ENCODE measurements at places on chromosomes 3 and 15.

DNA sequence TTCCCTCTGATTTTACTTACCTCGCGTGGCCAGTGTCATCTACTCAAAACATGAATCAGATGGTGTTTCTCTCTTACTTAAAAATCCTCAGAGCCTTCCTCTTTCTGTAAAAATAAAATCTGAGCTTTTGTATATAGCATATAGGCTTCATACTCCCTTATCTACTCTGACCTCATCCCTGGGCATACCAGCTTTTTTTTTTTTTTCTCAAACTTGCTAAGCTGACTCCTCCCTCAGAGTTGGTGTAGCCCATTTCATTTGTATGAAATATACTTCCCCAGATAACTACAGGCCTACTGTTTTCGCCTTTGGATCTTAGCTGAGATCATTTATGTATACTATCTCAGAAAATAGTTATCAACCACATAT lies 648.9 kb upstream of the ALCAM start:
- no peak for DNase-seq

DNA sequence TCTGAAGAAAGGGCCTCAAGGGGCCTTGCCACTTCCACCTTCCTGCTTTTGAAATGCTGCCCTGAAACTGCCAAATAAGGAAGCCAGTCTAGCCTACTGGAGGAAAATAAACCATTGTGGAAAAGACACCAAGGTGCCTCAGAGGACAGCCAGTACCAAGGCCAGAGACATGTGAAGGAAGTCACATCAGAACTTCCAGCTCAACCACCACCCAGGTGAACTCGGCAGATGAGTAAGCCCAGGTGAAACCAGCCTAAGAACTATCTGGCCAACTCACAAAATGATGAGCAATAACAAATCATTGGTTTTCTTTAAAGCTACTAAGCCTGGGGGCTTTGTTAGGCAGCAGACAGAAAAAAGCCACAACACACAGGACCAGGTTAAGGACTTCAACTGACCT lies 103.0 kb downstream of the MAGI1 start:
- DNase-seq, result no peak

DNA sequence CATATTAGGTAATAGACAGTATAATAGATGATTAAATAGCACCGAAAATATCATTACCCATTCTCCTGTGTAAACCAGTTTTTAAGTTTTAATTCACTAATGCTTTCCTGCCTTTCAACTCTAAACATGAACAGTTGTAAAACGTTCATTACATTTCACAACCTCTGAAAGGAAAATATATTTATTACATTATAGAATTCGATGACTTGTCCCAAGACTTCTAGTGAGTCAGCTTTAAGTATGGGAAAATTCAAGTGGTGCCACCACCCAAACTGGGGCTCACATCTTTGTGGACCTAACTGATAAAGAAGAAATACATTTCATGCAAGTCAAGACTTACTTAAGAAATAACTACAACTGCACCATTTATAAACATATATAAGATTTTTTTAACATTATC lies 2.0 kb downstream of the TRIM59 start:
- no peak for DNase-seq

- no peak for DNase-seq
These were observed 83.1 kb upstream of the PRR20G start for GRCh38 chr3:127370906-127371305.

- DNase-seq, result peak; percentile 63
These were observed 610 bp upstream of the SATB1 start for GRCh38 chr3:18425641-18426257.

DNA sequence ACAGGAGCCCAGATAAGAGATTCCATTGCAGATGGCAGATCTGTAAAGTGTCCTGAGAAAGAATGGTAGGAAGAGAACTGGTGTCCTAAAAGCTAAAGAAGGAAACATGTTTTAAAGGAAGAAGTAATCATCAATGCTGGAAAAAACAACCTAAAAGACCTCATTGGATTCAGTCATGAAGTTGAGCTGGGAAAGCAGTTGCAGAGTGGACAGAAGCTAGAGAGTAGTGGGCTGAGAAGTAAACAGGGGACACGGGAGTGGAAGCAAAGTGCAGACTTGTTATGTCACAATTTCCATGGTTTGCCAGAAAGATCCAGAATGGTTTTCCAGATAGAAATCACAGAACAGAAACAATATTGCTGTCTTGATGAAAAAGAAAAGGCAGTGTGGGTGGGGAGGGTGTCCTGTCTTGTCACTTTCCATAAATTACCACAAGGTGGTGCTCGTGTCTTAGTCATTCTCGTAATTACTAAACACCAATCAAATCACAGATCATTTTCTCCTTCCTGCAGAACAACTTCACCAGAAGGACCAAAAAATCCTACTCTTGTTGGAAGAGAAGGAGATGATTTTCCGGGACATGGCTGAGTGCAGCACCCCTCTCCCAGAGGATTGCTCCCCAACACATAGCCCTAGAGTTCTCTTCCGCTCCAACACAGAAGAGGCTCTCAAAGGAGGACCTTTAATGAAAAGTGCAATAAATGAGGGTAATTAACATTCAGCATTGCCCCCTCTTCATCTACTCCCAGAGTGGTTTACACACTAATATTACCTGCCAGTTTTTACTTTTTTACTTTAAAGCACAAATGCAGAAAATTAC lies 64.5 kb downstream of the KLHL25 start:
- no peak for DNase-seq

- no peak for DNase-seq
These were observed 4.5 kb downstream of the SERPINI2 start for GRCh38 chr3:167469381-167469780.

- DNase-seq, result no peak
These were observed 768 bp downstream of the UBXN7 start for GRCh38 chr3:196431181-196432136.

GRCh38 chr3:197218210-197218609 lies 80.2 kb downstream of the DLG1 start:
- DNase-seq, result no peak

DNA sequence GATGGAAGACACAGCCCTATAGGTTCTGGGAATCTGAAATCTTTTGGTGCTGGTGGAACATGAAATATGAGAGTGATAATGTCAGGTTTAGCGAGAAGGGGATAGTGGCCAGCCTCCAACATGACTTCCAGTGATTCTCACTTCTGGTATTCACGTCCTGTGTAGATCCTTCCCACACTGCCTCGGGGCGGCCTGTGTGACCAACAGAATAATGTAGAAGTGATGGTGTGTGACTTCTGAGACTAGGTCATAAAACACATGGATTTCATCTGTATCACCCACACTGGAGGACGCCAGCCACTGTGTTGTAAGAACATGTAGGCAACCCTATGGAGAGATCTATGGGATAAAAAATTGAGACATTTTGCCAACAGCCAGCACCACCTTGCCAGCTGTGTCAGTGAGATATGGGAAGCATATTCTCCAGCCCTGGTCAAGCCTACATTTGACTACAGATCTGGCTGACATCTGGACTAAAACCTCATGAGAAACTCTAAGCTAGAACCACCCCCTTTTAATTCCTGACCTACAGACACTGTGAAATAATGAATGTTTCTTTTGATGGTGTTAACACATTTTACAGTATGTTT lies 25.5 kb upstream of the NUDT16 start:
- no peak for DNase-seq

- DNase-seq, result no peak
These were observed 179.6 kb upstream of the THRB start for GRCh38 chr3:24674261-24674660.

DNA sequence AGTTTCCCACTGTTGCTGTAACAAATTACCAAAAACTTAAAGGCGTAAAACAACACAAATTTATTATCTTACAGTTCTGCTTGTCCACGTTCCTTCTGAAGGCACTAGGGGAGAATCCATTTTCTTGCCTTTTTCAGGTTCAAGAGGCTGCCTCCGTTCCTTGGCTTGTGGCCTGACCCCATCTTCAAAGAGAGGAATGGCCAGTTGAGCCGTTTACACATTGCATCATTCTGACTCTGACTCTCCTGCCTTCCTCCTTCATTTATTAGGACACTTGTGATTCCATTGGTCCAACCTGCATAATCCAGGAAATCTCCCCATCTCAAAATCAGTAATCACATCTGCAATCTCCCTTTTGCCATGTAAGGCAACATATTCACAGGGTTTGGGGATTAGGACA lies 122.7 kb upstream of the BHLHE40 start:
- DNase-seq, result no peak

- no peak for DNase-seq
These were observed 63.0 kb downstream of the KCNAB1 start for GRCh38 chr3:156183396-156183795.

DNA sequence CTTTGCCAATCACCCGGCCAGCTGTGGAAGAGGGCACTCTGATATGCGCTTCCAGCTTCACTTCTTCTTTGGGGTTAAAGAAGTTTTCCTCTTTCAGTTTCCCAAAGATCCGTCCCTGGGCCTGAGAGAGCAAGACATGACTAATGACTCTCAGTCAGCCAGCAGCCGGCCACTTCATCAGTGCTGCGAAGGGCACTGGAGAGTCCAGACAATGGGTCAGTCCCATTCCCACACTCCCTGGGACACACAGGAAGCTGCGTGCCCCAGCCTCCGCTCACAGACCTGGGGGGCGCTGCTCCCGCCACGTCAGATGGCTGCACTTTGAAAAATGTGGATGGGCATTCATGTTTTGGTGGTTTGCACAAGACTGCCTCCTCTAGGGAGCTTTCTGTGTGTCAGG lies 63.3 kb downstream of the SENP2 start:
- no peak for DNase-seq

GRCh38 chr3:183182732-183183610 lies 20.4 kb upstream of the LAMP3 start:
- DNase-seq, result no peak

DNA sequence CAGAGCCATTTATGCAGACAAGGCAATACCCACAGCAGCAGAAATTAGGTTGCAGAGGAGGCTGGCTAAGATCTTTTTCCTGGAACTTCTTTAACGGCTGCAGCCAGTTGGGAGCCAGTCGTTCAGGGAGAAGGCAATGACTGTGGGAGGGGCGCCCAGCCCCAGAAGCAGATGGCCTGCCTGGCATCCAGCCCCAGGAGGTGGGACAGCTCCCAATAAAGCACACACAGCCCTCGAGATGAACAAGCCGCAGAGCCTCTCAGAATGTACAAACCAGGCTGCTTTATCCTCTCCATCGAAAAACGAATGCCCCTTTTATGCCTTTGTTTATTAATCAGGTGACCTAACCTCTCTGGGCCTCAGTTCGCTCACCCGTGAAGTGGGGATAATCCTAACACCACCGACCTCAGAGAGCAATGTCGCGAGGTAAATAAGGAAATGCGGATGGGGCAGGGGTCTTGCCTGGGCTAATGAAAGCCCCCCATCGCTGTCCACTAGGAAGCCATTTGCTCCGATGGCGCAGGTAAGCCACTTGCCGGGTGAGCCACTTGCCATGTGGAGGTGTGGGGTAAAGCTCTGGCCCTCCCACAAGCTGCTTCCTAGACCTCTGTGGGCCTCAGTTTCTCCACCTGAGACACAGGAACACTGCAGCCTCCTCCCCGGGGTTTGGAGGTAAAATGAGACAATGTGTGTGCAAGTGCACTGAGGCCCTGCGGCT lies 35.8 kb downstream of the MGLL start:
- DNase-seq, result no peak

- no peak for DNase-seq
These were observed 67.8 kb downstream of the WNT7A start for GRCh38 chr3:13812034-13812471.

- DNase-seq, result peak; percentile 100
These were observed 345 bp upstream of the CDV3 start for GRCh38 chr3:133573054-133573628.

GRCh38 chr3:120092474-120092873 lies 1.8 kb downstream of the GSK3B start:
- no peak for DNase-seq

DNA sequence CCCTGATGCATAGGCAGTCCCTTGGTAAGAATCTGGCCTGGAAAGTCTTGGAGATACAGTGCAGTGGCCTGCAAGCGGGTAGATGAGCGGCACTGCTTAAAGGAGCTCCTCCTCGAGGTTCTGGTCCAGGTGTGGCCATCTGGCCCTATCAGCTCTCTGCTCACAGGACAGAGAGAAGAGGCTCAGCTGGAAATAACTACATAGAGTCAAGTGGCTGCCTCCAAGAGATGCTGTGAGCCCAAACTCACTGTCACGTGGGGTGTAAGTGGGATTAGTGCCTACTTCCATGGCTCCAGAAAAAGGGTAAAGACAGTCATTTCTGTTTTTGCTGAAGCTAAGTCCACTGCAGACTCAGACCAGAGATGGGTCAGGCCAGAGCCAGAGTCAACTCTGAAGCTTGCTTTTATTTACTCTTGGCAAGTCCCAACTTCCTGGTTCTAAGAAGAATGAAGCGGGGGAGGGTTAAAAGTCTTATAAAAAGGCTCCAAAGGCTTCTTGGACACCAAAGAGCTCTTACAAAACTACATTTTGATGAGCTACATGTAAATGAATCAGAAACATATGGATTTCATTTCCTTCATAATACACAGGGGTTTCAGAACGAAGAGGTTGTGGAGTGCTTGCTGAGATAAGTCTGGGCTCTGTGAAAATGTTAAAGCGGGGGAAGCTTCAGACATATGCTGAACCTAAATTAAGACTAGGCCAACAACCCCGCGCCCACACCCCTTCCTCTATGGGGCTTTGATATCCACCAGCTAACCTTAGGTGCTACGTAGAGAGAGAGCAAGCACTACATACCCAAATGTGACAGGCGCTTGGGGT lies 77.1 kb downstream of the PDZRN3 start:
- no peak for DNase-seq

- no peak for DNase-seq
These were observed 11.1 kb downstream of the TNK2 start for GRCh38 chr3:195897081-195897852.

DNA sequence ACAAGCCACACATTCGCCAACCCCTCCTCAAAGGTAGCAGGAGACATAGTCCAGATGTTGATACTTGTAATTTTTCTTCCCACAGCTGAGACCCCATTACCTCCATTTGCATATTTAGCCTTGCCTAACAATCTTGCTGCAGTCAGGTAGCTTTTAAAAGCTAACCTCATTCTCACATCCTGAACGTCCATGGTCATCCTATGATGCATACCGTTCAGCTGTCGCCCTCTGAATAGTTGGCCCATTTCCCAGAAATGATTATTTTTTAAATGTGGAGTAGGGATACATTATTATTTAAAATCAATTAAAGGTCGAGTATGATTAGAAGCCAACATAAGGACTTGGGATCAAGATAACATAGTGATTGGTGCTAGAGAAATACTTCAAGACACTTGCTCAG lies 165.0 kb downstream of the MEX3B start:
- DNase-seq, result no peak

GRCh38 chr3:124089214-124089613 lies 97.3 kb upstream of the ROPN1 start:
- DNase-seq, result no peak

DNA sequence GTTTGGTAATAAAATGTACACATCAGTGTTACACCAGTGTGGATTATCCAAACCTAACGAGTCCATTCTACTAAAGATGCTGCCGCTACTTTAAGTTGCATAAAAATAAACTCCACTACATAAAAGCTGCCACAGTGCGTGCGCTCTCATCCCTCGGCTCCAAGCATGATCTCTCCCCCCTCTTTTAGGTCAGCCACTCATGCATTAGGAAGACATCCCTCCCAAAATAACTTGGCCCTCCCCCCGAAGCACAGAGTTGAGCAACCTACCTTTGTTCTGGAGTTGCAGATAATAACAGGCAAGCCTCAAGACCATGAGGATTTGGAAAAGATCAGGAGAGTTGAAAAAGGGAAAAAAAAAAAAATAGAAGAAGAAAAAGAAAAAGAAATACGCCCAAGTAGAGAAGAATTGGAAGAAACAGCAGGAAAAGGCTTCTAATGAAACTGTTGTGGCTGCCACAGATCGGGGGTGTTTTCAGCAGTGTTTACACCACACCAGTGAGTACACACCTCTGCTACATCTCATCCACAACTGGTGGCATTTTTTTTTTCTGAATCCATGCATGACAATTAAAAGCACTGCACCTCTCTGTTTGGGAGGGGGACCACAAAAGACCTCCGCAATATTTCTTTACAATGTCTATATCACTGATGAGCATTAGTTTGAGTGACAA lies 339.2 kb downstream of the FOXP1 start:
- no peak for DNase-seq

All from activated CD8-positive, alpha-beta memory T cell treated with anti-CD3 and anti-CD28 coated beads for 1 hour (primary cell).